Non-pigmented ciliary epithelial cell (primary cell): ENCODE measurements at places on chromosomes 6 and 20.
A peak's percentile ranks its signal among the peaks of the same experiment; 100 is the strongest.

DNA sequence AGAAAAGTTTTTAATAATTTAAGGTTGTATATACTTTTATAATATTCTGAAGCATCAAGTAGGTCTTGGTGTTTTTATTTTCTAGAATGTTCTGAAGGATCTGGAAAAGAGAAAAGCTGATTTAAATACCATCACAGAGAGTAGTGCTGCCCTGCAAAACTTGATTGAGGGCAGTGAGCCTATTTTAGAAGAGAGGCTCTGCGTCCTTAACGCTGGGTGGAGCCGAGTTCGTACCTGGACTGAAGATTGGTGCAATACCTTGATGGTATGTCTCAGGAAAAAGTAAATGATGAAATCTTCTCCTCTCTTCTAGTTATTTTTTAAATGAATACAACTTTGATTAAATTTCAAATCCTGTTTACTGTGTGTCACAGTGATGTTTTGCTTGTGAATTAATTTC, 225.7 kb downstream of the UTRN start:
- no peak for DNase-seq

GRCh38 chr6:134740473-134741199, 209.3 kb downstream of the ALDH8A1 start:
- no peak for DNase-seq

DNA sequence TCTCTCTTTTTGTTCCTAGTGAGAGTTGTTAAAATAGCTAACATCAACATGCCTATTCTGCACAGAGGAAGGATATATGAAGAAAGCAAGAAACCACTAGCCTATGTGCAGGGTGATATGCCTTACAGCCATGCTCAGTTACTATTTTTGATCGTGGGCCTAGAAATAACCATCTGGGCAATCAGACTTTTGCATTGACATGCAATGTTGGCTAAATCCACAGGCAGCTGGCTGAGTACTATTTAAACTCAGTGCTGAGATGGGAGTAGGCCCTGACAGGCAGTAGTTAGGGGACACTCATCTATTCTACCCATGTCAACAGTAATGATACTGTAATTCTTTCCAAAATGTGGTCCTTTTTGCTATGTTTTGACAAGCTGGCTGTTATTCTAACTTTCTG, 89.6 kb downstream of the HDGFL1 start:
- DNase-seq = no peak

DNA sequence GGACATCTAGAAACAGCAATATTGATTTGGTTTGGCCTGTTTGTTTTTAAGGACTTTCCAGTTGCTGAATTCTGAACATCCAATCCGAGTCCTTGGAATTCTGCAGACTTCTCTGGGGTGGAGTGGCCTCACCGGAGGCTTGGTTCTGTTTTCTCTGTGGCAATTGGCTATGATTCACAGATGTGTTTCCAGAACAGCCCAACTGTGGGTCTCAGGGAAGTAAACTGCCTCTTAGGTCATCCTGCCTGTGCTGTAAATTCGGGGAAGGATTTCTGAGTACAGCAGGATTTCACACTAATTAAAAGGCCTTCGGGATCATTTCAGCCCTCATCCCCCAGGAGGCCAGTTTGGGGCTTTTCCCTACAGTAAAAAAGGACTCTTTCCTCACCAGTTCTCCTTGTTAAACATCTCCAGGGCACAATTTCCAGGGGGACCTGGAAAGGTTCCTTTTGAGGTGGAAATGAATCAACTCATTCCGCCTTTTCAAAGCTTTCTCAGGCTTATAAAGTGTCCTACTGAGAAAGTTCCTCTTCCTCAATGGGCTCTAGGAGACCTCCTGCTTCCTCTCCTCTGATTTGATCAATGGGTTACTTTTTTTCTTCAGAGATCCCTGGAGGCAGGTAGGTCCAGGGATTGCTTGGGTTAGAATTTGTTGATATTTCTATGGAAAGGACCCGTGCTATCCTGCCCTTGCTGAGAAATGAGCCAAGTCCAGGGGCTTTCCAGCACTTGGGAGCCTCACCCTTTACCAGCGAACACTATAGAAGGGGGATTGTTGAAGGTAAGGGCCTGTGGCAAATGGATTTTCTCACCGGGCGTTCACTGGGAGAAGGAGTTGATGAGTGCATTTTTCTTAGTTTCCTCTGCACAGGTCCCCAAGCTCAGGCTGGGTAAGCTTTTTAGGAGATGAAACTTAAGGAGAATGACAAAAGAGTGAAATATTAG, 114.6 kb downstream of the CLIC5 start:
- peak; percentile 24 for DNase-seq

DNA sequence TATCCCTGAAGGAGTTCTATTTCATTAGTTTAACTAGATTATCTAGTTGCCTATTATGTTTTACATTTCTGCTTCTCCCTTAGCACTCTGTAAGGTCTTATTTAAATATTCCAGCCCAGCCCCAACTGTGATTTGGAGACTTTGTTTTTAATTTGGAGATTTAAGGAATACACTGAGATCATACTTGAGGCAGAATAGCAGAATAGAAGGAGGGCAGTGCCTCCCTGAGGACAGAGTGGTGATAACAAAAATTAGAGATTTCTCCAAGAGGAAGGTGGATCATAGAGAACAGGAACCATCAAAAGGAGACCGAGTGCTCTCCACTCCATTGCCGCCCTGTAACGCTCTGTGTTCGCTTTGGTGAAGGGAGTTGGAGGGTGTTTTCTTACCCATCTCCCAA, 14.8 kb upstream of the CD164 start:
- DNase-seq = no peak

- DNase-seq = no peak
Measured at GRCh38 chr6:147248859-147249258, 44.6 kb downstream of the STXBP5 start.

- DNase-seq = no peak
Measured at GRCh38 chr20:5136096-5136495, 9.3 kb downstream of the CDS2 start.

DNA sequence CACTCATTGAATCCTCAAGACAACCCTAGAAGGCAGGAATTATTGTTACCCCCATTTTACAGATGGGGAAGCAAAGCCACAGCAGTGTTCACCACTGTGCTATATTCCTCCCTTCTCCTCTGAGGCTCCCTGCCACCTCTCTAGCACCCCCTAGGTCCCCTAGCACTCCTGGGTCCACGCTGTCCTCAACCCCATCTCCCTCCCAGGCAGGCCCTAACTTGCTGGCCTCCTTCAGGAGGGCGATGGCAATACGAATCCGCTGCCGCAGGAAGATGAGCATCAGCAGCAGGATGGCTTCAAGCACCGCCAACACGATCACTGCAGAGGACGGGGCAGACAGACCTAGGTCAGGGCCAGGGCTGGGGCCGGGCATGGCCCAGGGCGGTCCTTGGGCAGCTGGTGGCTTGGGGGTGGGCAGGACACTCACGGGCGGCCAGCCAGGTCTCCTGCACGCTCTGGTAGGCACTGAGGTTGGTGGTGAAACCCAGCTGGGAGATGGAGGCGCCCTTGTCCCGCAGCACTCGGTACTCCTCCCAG, 7.8 kb upstream of the NEU1 start:
- no peak for DNase-seq
